ENCODE measurements at places on chromosomes 2 and 18. TPM values are rescaled to one million over a fixed set of nuclear protein-coding genes. Genes with fewer than 3 reads are reported as not detected.

- no peaks in the 10 kb centered on the region for H3K4me1 ChIP-seq
- no peaks in the 10 kb centered on the region for H3K36me3 ChIP-seq
- no peak for DNase-seq
- H3K4me3 ChIP-seq = no peak overlapping the region
Observed at GRCh38 chr2:18871430-18871829, 282.1 kb upstream of the NT5C1B start.

SLC5A7 gene
- not detected for total RNA-seq

DNA sequence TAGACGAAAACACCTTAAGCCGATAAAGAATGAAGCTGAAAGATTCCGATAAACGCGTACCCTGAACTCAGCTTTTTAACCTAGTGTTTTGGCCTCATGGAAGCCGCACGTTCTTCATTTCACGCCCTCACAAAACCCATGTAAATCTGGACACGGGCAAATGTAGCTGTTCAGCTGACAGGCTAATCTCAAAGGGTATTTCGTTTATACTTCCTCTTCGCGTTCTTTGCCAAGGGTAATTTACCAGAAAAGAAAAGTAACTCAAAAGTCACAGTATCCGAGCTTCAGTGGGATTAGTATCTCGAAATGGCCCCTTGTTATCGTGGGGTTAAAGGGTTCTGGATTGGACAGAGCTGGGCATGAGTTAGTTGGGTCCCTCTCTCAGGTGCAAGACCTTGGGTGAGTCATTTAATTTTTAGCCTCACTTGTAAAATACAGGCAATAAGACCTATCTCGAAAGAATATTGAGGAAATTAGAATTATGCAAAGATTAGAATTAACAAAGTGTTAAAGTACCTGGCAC is 22.0 kb upstream of the STPG4 start:
- H3K4me1 ChIP-seq = peaks cover 6% of the 10 kb centered on the region
- H3K27ac ChIP-seq = peak overlapping the region; percentile 100
- peak overlapping the region; percentile 93 for H3K4me3 ChIP-seq
- no peak for DNase-seq
- H3K36me3 ChIP-seq = no peaks in the 10 kb centered on the region

GAD1 gene
- total RNA-seq = 0.15 TPM

GRCh38 chr2:129050101-129050500 is 731.4 kb upstream of the HS6ST1 start:
- H3K4me3 ChIP-seq = no peak overlapping the region
- DNase-seq = no peak
- H3K4me1 ChIP-seq = no peaks in the 10 kb centered on the region
